ENCODE measurements at places on chromosomes 5 and 9.

DNA sequence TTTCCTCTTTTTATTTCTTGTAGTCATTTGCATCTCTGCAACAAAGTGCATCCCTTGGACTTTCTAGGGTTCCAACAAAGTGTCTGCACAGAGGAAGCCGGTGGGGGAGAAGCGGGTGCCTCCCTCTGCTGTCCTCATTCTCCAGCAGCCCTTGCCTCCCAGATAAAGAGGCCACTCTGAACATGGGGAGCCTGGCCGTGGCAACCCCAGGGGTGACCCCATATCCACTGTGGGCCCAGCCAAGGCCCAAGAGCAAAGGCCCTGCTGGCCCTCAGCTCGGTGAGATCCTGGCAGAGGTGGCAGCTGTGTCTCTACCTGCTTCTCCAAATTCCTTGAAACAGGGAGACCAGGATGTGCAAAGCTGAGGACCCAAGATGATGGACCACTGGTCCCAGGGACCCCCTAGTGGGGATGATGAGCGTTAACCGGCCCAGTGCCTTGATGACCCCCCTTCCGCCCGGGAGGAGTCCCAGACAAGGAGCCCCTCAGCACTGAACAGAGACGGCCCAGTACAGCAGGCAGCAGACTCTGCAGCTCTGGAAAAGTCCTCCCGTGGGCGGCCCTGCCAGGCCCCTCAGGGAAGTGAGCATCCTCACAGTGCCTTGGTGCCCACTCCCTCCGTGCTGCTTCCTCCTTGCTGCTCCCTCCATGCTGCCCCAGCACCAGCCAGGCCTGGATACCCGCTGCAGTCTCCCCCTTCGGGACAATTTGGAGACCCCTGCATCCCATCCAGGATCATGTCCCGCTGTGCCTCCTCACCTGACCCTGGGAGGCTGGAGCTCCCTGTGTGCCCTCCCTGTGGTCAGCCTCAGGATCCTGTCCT is 62.5 kb downstream of the MRPL36 start:
- no peak for DNase-seq

- no peak for DNase-seq
These were observed 142.0 kb downstream of the EGFLAM start for GRCh38 chr5:38400365-38400764.

- DNase-seq: no peak
These were observed 19.3 kb downstream of the HK3 start for GRCh38 chr5:176879663-176880361.

- no peak for DNase-seq
These were observed 138.8 kb upstream of the WWC1 start for GRCh38 chr5:168152660-168153059.

GRCh38 chr5:68749631-68750030 is 344.2 kb upstream of the SLC30A5 start:
- no peak for DNase-seq

DNA sequence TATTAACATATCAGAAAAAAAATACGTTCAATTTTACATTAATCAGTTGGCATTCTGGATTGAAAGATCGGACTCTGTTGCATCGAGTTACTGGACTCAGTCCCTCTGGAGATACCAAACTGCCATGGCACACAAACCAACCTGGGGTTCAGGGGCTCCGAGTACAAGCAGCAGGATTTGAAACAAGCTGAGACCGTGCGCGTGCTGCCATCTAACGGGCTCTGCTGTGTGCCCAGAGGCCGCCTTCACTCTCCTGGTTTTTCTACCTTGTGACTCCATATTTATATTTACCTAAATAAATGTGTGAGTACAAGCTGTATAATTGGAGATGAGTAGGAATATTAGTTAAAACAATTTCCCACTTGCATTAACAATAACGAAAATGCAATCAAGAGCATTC is 48.2 kb downstream of the ANXA1 start:
- no peak for DNase-seq

- no peak for DNase-seq
These were observed 20.4 kb downstream of the IL12B start for GRCh38 chr5:159309689-159310433.

GRCh38 chr9:15843931-15844330 is 291.1 kb downstream of the CCDC171 start:
- DNase-seq: no peak

DNA sequence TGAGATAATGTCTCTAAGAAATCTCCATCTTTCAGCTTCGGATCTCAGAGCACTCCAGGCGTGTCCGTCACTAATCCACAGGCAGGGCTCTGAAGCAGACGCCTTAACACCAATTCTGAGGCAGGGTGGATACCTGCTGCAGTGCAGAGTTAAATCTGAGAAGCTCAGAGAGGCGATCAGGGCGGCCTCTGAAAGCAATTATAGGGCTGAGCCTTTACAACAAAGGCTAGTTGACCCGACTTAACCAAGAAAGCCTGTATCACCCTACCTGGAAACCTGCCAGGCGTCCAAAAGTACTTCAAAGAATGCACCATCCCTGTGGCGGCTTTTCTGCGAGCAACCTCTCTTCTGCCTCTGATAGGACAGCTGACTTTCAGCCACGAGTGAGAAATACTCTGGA is 134.8 kb upstream of the MSX2 start:
- no peak for DNase-seq

Data from NCI-H1105 (cell line).